Activated T-cell treated with anti-CD3 and anti-CD28 coated beads for 4 hours (primary cell): ENCODE measurements at places on chromosomes 3 and 15.

- no peak for DNase-seq
Measured at GRCh38 chr3:159252772-159253384, 451.0 kb downstream of the MFSD1 start.

DNA sequence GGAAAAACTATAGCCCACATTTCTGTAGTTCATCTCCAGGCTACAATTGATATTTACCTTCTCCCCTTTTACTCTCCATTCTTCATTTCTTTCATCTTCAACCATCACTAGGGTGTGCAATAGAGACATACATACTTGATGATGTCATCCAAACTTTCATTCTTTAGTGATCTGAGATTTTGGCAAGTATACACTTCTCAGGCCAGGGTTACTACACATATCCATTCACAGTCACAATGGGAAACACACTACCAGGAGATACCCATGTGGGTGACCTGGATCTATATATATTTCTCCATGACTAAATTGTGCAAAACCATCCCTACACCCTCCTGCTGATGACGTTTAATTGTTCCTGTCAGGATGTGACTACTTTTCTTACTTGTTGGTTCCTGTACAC lies 769.5 kb upstream of the DPPA4 start:
- DNase-seq, result no peak

GRCh38 chr3:144369129-144369879 lies 397.7 kb downstream of the DIPK2A start:
- DNase-seq, result no peak

- no peak for DNase-seq
Measured at GRCh38 chr15:74262625-74263024, 26.5 kb downstream of the CCDC33 start.

DNA sequence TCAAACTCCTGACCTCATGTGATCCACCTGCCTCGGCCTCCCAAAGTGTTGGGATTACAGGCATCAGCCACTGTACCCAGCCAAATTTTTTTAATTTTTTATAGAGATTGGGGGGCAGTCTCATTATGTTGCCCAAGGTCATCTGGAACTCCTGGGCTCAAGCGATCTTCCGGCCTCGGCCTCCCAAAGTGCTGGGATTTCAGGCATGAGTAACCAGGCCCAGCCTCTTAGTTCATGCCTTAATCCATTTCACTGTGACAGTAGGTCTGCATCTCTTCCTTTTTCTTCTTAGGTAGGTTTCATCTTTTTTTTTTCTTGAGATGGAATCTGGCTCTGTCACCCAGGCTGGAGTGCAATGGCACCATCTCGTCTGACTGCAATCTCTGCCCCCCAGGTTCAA lies 37.3 kb upstream of the PPP4R2 start:
- DNase-seq, result no peak

DNA sequence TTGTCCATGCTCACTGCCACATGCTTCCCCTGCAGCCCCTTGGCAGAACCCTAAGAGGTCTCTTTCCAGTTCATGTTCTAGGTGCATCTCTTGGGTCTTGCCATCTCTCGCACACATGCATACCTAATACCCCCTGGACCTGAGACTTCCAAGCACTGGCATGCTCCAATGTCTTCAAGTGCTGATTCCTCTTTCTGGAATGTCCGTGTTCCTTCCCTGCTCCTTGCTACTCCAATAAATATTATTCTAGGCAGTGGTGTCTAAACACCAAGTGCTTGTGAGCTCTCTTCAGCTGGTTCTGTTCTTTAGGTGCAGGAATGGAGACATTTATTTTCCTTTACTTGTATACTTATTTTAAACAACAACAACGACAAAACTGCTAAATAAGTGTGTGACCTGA lies 370.1 kb downstream of the LPP start:
- DNase-seq, result no peak

- DNase-seq, result no peak
Measured at GRCh38 chr15:40330368-40330836, 6.9 kb downstream of the INAFM2 start.

- no peak for DNase-seq
Measured at GRCh38 chr3:134675726-134676256, 25.0 kb upstream of the KY start.

DNA sequence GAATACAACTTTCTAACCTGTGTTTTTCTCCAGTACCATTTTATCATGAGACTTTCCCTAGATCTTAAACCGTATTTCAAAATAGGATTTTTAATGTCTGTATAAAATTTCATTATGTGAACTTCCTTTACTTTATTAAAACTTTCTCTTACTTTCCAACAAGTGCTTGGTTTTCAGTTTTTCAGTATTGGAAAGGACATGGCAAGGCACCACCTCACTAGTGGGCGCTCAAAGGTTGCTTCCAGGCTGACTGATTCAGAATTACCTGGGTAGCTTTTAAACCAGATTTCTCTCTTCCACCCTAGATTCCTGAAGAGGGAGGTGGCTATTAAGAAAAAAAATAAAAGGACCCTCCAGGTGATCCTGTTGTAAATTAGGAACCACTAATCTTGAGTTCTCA lies 236.6 kb downstream of the SOX2 start:
- no peak for DNase-seq

DNA sequence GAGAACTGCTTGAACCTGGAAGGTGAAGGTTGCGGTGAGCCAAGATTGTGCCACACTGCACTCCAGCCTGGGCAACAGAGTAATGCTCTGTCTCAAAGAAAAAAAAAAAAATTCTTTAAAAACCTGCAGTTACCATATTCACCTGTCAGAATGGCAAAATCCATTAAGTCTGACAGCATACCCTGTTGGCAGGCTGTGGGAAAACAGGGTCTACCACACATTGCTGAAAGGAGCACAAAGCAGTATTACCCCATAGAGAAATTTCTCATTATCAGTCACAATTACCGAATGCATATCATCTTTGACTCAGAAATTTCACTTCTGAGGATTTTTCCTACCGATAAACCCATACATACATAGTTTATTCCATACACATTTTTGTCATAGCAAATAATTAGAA lies 264.1 kb upstream of the SLCO3A1 start:
- no peak for DNase-seq
